NCI-H460 (cell line): ENCODE measurements at places on chromosomes 13 and 19. TPM values are rescaled to one million over a fixed set of nuclear protein-coding genes. Genes with fewer than 3 reads are reported as not detected.

- no peak for DNase-seq
Measured at GRCh38 chr13:110434629-110435028, 126.9 kb downstream of the RAB20 start.

- DNase-seq, result no peak
Measured at GRCh38 chr13:76697288-76697687, 188.9 kb downstream of the KCTD12 start.

DNA sequence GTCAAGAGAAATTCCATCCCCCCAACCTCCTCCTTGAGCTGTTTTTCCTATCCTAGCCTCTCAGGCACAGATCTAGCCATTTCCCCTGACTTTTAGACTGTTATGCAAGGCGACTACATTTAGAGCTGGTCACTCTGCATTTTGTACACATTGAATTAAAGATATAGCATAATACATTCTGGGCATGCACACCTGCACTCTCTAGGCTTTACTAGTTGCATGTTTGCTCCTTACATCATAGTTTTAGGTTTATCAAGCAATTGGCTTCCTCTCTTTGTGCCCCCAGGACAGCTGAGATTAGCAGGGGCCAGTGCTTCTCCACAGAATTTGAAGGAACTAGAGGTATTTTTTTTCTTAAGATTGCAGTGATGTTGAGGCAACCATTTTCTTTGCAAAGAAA, 19.5 kb downstream of the GPC6 start:
- DNase-seq, result no peak

DNA sequence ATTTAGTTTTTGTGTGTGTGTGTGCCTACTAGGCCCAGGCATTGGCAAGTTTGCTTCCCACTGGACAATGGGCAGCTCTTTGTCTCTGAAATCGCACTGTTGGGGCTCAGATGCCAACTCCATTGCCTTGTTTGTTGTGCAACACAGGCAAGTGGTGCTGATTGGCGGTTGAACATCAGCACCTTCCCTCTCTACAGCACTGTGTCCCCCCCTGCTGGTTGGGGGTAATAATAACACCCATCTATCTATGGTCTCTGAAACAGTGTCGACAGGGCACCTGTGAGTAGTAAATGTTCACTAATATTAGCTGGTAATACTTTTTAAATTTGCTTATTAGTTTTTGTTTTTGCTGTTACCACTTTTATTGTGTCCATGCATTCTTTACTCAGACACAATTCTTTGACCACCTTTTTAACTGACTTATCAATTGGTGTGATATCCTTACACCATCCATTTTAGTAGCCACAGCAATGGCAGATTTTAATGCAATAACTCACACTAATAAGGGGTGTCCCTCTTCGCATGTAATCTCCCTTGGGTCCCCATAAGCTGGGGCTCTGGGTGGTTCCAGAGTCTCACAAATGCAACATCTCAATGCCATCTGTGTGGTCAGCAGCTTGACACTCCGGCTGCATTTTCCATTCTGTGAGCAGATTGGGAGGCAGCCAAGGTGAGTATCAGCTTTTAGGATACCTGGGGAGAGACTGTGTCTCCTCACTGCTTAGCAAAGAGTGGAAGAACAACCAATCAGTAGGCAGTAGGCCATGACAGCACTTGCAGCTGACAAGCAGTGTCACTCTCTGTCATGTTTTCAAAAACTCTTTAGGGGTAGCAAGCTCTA, 47.7 kb upstream of the UQCRFS1 start:
- DNase-seq, result peak; percentile 6

DNA sequence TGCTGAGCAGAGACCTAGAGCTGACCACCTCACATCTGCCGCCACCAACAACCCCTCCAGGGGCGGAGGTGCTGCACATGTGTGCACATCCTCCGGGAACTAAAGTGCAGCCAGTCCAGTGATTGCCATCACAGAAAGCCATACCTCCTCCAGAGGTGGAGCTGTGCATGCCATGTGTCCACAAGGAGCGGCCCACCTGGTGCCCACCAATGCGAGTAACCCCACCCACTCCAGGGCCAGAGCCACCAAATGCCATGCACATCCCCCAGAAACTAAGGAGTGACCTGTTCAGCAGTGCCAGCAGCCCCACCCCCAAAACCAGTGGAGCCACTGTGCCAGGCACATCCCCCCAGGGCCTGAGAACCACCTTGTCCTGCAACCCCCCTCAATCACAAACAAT, 557.9 kb downstream of the UQCRFS1 start:
- DNase-seq, result no peak

Gene ZNF571
- 3.4 and 4.1 TPM in 2 replicates for total RNA-seq

GRCh38 chr19:14433554-14434501, 722 bp downstream of the PKN1 start:
- DNase-seq, result no peak

Gene TTC9B
- not detected in 2 replicates for total RNA-seq

GRCh38 chr19:6138066-6138465, 2.6 kb downstream of the ACSBG2 start:
- DNase-seq, result no peak

Gene CCDC169
- total RNA-seq, result 8.0 and 12.2 TPM in 2 replicates

Gene TPTE2
- not detected in 2 replicates for total RNA-seq

Gene ANKRD24
- total RNA-seq, result 0.20 and 0.37 TPM in 2 replicates

Gene CYP2A13
- total RNA-seq, result not detected in 2 replicates

GRCh38 chr13:111282425-111282824, 38.0 kb upstream of the TEX29 start:
- no peak for DNase-seq

DNA sequence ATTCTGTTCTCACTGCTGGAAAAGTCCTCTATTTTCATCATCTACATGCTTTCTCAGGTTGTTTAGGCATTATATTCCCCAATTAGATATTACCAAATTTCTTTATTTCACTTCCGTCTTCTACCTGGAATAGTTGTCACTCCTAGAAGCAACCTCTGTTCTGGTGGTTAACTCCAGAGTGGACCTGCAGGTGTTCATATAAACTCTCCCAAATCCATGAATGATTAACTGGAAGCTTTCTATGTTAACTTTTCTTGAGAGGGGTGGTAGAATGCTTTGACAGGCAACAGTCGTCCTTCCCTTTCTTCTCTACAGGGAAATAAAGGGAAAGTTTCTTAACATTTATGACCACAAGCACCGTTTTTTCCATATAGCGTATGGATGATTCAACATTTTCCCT, 48.4 kb upstream of the UFM1 start:
- no peak for DNase-seq

- no peak for DNase-seq
Measured at GRCh38 chr19:18856385-18857126, 24.8 kb downstream of the UPF1 start.

GRCh38 chr13:66345971-66346370, 884.2 kb downstream of the PCDH9 start:
- DNase-seq, result no peak

Gene UBE2L5
- total RNA-seq, result not detected in 2 replicates

- no peak for DNase-seq
Measured at GRCh38 chr13:113560645-113561416, 23.7 kb upstream of the TFDP1 start.

DNA sequence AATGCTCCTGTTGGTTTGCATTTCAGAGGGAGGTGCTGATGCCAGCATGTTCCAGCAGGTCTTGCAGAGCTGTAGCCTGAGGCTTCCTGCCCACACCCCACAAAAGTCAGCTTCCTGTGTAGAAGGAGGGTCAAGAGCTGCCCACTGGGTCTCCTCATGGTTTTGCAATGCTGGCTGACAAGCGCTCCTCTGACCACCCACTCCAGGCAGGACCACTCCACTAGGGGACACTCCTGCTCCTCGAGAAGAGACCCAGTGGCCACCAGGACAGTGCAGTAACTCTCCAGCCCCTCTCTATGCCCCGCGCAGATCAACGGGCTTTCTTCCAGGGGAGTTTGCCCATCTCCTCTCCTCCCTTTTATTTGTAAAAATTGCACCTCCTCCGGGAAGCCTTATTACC, 72.9 kb upstream of the UQCRFS1 start:
- DNase-seq, result no peak

Gene MADCAM1
- total RNA-seq, result not detected in 2 replicates

DNA sequence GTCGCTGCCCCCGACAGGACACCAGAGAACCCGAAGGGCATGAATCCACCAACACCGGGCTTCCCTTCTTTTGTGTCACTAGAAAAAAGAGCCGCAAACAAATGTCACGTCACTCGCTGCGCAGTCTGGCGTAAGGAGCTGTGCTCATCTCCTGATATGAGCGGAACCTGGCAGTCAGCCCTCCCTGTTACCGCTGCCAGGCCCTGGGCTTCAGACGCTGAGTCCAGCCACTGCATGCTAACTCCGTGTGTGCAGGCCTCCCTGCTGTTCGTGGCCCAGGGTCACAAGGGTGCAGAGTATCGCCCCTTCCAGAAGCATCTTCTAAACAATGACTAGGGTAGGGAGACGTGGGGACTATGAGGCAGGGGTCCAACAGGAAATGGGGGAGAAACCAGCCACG, 71.3 kb downstream of the SLC7A1 start:
- DNase-seq, result no peak

DNA sequence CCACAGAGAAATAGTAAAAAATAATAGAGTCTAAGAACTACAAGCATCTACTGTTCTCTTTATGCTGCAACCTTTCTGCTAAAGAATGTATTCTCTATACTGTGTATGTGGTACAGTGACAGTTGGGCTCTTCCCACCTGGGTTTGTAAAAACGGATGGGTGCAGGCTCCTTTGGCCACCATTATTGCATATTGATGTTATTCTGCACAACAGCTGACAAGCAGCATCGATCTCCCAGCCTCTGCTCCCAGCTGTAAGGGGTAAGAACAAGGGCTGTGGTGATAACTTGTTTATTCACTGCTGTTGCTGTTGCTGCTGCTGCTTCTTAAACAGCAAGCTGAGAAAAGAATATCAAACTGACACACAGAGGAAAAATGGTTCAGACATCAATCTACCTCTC, 56.1 kb downstream of the KCNRG start:
- no peak for DNase-seq

GRCh38 chr19:10085641-10086590, at the start of gene SHFL:
SHFL (plus strand) TSS chr19:10086317; CDS start chr19:10086428, 111 bp downstream.
- peak; percentile 33 for DNase-seq

DNA sequence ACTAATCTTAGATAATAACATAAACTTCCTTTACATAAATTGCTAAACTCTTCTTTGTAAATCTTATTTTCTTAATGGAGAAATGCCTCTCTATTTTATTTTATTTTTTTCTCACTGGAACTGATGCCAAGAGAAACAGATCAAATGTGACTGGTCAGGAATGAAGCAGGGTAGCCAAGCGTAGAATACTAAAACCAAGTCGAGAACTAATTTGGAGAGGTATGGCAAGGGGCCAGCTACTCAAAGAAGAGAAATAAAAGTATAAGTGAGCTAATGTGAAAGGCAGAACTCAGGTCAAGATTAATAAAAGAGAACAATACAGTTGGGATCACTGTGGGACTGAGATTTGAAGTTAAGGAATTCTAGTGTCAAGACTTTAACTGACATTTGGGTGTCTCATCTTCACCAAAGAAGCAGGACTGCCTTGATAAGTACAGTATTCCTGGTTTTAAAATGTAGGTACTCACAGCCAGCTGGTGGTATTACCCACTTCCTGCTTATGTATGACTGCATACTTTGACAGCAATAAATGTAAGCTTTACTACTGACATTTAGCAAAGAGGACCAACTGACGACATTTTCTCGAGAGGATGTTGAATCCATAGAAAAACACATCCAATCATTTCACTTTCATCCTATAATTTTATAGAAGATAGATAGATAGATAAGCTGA, 1192.2 kb downstream of the EFNB2 start:
- DNase-seq, result no peak

Gene ZNF730
- total RNA-seq, result not detected in 2 replicates
